ENCODE measurements at places on chromosomes 13 and 19.

DNA sequence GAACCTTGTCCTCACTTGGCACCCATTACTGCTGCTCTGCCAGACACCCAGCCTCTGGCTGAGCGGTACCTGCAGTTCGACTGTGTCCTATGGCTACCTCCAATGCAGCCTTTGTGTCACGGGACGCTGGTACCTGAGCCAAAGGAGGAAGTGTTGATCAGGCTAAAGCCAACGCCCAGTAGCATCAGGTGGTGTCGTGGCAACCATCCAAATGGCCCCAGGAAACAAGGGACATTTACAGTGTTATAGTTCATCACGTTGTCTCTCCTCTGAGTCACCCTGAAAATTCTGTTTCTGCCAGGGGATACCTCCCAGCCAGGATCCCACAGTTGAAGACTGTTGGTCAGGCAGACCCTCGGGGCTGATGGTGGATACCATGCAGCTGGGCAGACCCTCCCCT, 10.1 kb downstream of the RHPN2 start:
- no peak for DNase-seq

DNA sequence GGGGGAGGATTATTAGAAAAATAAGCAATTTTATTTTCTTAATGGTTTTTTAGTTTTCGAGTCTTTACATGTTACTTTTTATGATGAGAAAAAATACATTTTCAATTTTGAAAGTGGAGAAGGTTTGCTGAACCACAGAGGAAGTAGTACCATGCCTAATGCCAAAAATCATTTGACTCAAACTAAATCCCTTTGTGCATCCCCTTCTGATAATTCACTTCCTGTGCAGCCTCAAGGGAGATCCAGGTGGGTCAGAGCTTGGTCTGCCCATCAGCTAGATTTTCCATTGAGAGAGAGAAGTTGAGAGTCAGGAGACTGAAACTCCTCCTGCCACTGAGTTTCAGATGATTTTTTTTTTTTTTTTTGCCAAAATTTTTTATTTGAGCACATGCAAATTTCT, 571.7 kb downstream of the LIG4 start:
- DNase-seq = no peak

DNA sequence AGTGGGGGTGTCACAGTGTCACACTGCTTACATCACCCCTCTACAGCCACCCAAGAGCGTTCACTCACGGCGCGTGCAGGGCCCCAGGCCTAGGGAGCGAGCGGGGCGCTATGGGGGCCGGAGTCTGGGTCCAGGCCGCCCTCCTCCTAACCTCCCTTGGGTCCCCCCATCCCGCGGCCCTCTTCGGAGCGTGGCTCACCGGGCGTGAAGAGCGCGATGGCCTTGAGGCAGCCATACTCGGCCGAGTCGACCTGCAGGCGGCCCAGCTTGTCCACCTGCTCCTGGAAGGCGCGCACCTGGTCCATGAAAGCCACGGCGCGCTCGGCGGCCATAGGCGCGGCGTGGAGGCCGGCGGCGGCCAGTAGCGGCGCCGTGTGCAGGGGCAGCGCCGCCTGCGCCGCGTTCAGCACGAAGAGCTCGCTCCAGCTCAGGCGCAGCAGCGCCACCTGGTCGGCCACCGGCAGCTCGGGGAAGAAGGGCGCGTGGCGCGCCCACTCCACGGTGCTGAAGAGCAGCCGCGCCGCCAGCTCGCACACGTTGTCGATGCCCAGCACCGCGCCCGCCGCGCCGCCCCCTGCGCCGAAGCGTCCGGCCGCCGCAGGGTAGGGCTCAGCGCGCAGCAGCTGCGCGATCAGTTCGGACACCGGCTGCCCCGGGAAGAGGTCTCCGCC, 9.4 kb downstream of the OCEL1 start:
- peak; percentile 47 for DNase-seq

- DNase-seq = no peak
Observed at GRCh38 chr13:46761866-46762265, 35.1 kb downstream of the ESD start.

DNA sequence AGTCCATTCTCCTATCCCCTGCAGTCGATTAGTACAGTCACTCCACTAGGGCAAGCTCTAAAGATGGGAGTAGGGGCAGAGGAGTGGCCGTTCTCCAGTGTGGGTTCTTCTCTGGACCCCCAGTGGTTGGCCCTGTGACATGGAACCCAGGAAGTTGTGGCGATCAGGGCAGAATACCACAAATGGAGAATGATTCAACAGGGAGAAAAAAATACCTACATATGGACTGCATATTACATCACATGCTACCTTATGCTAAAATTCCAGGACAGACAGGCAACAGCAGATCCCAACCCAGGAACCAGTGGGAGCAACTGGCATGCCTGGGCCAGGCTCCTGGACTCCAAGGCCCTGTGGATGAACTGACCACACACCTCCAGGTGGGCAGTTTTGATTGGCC, 20.4 kb downstream of the POU2F2 start:
- DNase-seq = no peak

DNA sequence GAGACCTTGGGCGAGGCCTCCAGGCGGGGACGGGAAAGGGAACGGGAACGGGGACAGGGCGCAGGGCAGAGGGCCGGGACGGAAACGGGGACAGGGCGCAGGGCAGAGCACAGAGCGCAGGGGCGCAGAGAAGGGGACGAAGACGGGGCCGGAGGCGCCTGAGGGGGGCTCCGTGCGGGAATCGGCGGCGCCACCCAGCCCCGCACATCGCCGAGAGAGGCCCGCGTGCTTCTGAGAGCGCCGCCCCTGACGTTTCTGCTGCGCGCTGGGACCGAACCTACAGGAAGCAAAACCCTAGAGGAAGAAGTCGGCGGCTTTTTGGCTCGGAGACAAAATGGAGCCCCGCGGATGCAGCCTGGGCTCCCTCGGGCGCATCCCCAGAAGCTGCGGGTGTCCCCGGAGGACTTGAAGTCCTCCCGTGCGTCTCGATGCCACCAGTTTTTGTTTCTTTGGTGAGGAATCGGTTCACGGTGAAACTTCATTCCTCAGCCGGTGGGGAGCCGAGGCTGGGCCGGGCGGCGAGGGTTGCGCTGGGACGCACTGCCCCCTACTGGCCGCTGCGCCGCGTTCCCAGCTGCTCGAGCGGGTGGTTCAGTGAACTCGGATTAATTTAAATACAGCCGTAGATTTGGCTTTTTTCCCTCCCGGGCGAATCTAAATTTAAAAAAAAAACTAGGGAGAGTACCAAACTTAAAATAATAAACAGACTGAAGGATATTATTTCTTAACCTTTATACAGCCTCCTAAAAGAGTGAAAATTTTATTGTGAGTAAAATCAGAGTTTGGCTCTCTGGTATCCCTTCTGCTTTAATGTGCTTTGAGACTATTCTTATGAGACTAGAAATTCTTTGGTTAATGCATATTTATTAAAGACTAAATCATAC, 350.0 kb upstream of the ARGLU1 start:
- DNase-seq = peak; percentile 50

- no peak for DNase-seq
Observed at GRCh38 chr13:23347601-23348000, 85.9 kb downstream of the SACS start.

DNA sequence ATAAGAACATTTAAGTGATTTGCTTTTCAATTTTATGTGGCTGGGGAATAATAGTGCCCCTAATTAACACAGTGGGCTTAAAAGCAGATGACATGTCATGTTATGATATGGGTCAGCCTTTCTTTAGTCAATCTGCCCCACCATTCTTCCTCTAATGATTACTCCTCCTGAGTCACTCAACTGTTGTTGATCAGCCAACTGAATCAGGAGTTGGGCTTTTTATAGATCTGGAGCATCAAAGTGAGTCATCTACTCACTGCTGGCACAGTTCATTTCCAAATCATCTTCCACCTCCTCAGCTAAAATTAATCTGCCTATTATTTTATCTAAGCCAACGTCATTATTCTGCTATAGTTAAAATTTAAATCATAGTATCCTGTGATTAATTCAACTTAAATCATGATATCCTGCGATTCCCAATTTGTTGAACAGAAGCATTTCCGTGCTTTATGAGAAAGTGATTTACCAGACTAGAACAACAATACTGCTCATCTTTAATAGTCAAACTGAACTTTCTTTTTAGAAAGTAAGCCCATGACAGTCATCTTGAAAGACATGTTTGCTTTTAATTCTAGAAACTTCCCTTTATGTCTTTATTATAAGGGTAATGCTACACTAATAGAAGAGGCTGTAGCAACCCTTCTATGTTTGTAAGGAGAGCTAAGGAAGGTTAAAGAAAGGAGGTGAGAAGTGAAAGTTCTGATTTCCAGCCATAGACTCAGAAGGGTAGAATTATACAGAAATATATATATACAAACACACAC, 551.4 kb downstream of the TBC1D4 start:
- no peak for DNase-seq

GRCh38 chr13:73808318-73808717, 325.9 kb downstream of the KLF12 start:
- DNase-seq = no peak

DNA sequence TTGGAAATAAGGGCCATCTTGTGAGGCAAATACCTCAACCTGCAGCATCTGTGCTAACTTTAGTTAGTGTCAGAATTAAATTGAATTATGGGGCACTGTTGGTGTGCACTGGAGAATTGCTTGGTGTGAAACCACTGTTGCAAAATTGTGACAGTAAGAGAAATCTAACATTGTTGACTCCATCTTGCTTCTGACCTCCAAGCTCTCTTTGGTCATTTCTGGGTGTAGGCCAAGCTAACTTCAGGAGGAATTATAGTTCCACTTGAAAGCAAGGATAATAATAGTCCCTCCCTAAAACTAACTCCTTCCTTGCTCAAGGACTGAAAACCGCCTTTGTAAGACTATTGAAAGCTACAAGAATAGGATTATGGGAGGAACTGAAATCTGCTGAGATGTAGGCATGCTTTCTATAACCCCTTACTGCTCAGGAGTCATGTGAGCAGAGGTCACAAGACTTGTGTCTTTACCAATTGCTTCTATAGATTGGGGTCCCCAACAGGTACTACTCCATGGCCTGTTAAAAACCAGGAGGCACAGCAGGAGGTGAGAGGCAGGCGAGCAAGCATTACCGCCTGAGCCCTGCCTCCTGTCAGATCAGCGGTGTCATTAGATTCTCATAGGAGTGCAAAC, 24.9 kb upstream of the GAS6 start:
- DNase-seq = no peak

DNA sequence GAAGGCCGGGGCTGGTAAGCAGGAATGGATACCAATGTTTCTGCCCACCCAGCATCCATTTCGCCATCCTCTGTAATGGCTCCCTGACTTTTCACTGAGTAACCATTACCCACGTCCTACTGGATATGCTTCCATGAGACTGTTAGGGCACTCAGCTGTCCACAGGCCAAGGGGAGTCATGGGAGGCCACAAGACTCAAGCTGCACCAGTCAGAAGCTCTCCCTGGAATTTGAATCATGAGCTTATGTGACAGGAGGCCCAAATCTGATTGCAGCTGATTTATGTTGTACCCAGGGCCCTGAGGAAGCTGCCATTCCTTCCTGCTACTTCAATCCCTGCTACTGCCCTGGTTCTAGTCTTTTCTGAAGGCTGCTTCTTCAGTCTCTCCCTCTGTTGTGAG, 28.3 kb downstream of the DEDD2 start:
- DNase-seq = no peak

GRCh38 chr19:771332-771785, 20.4 kb downstream of the MISP start:
- DNase-seq = no peak

- peak; percentile 7 for DNase-seq
Observed at GRCh38 chr19:17553256-17553655, 2.2 kb upstream of the COLGALT1 start.

- DNase-seq = no peak
Observed at GRCh38 chr19:4991996-4992698, 23.2 kb downstream of the KDM4B start.

- no peak for DNase-seq
Observed at GRCh38 chr13:71137101-71137500, 729.9 kb downstream of the DACH1 start.

DNA sequence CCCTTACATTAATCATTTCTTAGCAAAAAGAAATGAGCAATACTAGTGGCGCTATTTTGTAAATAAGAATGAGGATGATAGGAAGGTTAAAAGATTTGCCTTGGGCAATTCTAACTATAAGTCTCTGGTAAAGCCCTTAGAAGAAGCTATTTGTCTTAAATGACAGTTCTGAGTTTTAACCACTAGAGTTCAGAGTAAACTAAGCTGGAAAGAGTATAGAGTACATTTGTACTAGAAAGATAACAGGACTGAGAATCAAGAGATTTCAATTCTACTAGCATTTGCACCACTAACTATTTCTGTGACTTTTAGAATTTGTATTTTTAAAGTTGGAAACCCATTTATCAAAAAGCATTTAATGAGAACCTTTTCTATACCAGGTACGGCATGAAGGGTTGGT, 750.3 kb downstream of the OLFM4 start:
- DNase-seq = no peak

GRCh38 chr13:75226733-75227435, 255.1 kb downstream of the TBC1D4 start:
- DNase-seq = no peak

- no peak for DNase-seq
Observed at GRCh38 chr19:10412257-10412977, 7.9 kb upstream of the PDE4A start.

DNA sequence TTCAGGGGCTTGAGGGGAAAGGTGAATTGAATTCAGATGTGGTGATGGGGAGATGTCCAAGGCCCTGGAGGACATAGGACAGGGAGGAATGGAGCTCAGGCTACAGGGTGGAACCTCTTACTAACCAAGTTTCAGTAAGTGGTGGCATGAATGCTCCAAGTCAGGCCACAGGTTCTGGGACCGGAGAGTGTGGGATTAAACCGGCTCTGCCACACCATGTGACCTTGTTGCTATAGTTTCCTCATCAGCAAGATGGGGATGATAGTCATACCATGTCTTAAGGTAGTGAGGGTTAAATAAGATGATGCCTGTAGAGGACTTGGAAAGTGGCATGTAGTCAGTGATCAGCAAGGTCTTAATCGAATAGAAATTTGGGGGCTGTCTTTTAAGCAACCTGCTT, 16.3 kb downstream of the GPR183 start:
- DNase-seq = no peak

GRCh38 chr13:67554746-67555452, 324.8 kb upstream of the PCDH9 start:
- no peak for DNase-seq

- no peak for DNase-seq
Observed at GRCh38 chr19:55493052-55493644, 4.9 kb downstream of the SSC5D start.

GRCh38 chr19:29342721-29343120, 129.8 kb upstream of the UQCRFS1 start:
- no peak for DNase-seq

- DNase-seq = peak; percentile 8
Observed at GRCh38 chr19:2495130-2495641, 19.3 kb downstream of the GADD45B start.

DNA sequence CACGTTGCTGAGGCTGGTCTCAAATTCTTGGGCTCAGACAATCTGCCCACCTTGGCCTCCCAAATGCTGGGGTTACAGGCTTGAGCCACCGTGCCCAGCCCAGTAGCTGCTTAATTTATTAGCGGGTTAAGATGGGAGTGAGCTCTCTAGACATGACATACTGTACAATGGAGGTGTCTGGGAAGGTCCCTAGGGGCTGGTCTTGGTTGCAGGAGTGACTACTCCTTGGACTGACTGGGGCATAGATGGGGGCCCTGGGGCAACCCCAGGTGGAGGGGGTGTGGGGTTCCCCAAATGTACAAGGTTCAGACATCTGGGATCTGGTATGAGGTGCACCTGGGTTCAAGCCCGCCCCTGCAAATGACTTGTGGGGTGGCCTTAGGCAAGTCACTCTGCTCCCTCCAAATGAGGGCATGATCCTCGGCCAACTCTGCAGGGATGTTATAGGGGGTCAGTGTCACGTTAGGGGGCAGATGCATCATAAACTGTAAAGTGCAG, 12.8 kb downstream of the CIB3 start:
- DNase-seq = no peak
